Stimulated activated CD4-positive, alpha-beta T cell treated with anti-CD3 and anti-CD28 coated beads, TNF-alpha, amount 100 ng/mL, for 1 hour (primary cell): ENCODE measurements at places on chromosomes 16 and 17.
A peak's percentile ranks its signal among the peaks of the same experiment; 100 is the strongest.

- no peak for DNase-seq
These were observed 23.6 kb upstream of the ABR start for GRCh38 chr17:1203111-1203966.

DNA sequence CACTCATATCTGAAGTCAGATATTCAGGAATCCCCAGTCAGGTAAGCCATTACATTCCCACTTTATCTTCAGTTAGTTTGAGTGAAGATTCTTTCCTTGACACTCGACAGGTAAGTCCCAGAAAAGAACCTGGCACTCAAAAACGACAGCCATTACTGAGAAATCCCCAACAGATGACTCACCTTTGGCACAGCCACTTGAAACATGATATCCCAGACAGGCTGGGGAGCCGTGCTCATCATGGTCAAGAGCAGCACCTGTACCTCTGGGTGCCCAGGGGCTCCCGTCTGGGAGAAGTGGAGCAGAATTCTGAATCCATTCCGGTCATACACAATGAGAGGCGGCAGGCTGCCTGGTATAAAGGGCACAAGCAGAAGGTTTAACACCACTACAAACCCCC is 16.8 kb upstream of the COG7 start:
- DNase-seq: no peak

- no peak for DNase-seq
These were observed 9.8 kb downstream of the RASL10B start for GRCh38 chr17:35740997-35741931.

- no peak for DNase-seq
These were observed 20.5 kb downstream of the CDC42EP4 start for GRCh38 chr17:73291260-73291801.

GRCh38 chr17:57493171-57493570 is 236.8 kb downstream of the MSI2 start:
- no peak for DNase-seq

GRCh38 chr17:81967533-81968395 is 6.8 kb upstream of the NOTUM start:
- DNase-seq: peak; percentile 82

DNA sequence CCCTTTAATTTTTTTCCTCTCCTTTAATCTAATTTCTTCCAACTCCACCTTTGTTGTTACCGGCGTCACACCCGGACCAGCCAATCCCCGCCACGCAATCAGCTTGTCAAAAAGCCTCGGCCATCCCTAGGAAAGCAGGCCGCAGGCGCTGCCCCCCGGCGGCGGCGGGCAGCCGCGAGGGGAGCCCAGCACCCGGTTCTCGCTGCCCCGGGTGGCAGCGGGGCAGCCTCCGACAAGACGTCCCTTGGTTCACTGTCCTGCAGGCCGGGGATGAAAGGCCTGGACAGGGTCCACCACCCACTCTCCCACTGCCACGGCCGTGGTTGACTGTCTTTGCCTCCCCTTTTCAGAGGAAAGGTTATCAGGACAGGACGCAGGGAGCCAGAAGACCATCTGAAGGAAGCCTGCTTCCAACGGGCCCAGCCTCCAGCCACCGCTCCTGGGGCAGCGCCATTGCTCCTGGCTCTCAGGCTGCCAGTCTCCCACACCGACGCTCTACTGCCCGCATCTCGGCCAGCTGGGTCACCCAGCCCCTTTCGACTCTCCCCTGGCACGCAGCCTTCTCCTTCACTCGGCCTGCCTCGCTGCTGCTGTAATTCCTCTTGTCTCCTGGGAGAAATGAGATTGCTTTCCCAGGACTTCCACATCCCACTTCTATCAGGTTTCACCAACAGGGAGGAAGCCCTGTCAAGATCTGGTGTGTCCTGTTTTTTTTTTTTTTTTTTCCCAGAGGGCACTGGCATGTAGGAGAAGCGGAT is 2.8 kb upstream of the UBTF start:
- no peak for DNase-seq

DNA sequence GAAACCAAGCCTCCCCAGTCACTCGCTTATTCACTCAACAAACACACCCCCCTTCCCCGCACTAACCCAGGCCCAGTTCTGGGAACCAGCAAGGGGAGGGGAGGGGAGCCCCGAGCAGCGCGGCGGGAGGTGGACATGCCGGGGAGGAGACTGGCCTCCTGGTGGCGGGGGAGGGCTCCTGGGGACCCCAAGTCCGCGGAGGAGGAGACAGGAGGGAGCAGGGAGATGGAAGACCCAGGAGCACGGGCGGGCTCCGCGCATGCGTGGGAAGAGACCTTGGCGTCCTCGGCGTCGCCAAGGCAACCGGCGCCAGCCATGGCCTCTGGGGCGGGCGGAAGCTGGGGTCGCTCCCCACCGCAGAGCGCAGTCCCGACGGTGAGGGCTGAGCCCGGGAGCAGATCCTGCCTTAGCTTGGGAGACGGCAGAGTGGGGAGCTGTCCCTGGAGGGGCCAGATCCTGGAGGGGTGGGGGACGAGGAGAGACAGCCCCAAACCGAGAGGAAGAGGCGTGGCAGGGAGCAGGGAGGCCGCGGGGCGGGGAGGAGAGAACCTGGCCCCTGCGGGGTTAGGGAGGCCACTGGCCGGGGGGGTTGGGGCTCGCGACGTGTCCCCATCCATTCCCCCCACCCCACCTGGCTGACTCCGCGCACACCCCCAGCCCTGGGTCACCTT is at the start of gene PRR29:
Gene PRR29, plus strand, starts transcription at position 302 of the 671 bp plus-strand sequence. Its CDS starts 14 bp downstream, at position 316.
- DNase-seq: peak; percentile 42

DNA sequence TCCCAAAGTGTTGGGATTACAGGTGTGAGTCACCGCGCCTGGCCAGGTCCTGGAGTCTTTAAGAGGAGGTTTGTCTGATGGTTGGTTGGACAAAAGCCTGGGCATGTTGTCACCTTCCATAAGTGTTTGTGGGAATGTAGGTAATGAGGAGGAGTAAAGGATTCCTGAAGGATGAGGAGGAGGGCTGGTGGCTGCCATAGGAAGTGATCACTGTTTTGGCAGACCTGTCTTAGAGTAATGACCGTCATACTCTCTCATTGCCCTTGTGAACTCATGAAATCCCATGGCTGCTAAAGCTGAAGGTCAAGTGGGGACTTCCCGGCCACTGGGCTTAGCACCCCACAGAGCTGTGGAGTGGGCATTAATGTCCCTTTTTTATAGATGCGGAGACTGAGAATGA is 40.5 kb downstream of the TENT4B start:
- no peak for DNase-seq

DNA sequence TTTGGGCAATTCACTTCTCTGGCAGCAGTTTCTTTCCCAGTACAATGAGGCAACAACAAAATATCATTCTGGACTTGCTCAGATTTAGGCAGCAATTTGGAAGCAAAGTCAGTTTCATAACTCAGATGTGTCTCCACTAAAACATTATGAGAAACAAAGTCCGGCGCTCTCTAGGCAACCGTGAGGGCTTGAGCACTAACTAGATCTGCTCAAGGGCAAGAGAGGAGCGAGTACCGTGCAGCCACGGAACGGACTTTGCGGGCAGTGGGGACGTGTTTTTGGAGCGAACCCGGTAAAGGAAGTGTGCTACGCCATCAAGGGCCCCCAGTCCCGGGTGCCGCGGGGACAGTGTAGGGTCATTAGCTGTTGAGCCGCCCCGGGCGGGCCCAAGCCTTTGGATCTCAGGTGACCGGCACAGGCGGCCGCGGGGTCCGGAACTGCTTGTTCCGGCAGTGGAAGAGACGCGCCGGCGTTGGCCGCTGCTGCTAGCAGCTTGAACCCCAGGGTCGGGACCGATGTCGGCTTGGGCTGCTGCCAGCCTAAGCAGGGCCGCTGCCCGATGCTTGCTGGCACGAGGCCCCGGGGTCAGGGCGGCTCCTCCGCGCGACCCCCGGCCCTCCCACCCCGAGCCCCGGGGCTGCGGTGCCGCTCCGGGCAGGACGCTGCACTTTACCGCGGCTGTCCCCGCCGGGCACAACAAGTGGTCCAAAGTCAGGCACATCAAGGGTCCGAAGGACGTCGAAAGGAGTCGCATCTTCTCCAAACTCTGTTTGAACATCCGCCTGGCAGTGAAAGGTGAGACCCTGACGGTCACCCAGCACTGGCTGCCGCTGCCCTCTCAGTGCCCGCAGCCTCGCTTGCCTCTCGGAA is at the start of gene TACO1:
Gene TACO1, plus strand, starts transcription at position 327 of the 870 bp plus-strand sequence. Its CDS starts 189 bp downstream, at position 516.
- DNase-seq: peak; percentile 75

DNA sequence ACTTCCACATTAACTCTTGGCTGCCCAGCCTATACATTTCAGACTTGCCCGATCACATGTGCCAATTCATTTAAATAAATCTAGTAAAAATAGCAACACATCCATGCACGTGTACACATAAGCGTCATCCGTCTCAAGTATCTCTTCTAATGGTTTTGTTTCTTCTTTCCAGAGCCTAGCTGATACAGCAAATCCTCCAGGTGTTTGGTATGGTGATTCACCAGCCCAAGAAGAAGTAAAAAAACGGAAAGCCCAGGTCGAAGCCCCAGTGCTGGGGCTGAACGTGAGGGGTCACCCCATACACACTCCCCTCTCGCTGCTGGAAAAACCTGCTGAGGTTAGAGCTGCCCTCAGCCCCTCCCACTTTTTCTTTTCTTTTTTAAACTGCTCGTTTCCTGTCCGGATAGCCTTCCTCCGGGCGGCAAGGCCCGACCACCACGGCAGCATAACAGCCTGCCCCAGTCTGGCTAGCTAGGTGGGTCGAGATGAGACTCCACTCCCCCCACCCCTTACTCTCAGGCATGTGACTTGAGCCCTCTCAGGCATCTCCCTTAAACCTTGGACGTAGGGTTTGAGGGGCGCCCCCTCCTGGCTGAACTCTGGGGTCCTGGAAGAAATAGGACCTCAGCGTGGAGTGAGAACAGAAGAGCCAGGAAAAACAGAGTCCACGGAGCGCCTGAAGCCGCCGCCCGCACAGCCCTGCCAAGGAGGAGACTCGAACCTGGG is 13.9 kb upstream of the OR1F1 start:
- DNase-seq: no peak

DNA sequence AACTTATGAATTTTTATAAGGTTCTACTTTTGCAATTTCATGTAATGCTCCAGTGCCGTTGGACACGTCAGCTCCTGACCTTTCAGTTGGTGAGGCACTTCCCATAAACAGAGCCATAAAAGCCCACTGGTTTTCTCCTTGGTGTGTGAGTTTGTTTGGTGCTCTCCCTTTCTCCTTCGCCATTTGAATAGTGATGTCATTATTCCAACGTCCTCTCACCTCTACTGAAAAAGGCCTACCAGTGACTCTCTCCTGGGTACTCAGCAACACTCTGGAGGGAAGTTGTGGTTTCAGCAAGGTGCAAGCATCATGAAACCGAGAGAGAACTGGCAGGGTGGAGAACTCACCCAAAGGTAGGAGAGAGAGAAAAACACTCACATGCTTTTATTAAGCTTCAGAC is 29.6 kb upstream of the HNF1B start:
- DNase-seq: no peak

GRCh38 chr17:68957944-68958343 is 2.8 kb upstream of the ABCA8 start:
- no peak for DNase-seq

DNA sequence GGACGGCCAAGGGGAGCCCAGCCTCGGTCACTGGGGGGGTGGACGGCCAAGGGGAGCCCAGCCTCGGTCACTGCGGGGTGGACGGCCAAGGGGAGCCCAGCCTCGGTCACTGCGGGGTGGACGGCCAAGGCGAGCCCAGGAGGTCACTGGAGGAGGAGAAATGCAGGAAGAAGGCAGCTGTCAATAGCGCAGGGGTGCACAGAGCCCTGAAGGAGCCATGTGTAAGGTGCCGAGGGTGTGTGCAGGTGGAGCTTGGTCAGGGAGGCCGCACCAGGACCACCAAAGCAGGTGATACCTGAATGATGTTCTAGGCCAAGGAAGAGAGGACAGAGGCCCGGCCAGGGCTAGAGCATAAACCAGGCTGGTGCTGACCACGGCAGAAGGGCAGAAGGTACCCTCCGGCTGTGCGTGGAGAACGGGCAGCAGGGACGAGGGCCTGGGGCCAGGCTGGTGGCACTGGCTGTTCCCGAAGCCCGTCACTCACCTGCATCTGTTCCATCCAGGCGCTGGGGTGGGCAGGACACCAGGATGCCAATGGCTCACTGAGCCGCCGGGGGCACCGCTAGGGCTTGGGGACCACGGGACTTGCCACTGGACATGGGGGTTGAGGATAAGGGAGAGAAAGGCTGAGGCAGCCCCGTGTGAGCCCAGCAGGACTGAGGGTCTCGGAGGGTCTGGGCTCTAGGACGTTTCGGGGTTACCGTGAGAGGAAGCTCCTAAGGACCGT is 5.9 kb upstream of the CCDC57 start:
- no peak for DNase-seq

- no peak for DNase-seq
These were observed 3.3 kb upstream of the VAC14 start for GRCh38 chr16:70804153-70804733.

DNA sequence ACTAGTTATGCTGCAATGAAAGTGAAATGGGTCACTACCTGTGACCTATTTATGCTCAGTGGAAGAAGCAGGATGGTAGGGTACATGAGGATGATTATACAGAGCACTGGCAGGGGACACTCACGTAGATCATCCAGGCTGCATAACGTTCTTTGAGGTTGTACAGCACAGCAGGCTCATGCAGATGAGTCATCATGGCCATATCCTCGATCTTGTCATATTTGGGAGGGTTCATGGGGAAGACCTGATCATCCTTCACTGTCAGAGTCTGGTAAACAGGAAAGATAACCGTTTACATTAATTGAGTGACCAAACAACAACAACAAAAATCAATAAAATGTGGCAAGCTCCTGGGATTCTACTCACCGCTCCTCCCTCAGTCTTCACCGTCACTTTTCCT is 2.1 kb downstream of the MYH2 start:
- DNase-seq: no peak

DNA sequence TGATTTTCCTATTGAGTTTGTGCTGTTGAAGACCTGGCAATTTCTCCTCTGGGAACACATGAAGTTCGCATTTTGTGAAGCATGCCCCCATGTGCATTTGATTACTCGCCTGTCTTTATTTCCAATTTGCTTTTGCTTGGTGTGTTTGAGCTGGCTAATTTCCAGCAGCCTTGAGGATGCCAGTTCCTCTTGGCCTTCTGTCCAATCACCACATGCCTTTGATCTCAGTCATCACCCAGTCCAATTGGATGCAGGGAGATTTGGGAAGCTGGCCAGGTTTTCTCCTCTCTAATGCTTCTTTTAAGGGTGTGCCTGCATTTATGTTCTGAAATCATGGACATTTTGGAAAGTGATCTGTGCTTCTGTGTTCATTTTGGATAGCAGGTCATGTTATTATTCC is 3.8 kb upstream of the TMEM100 start:
- no peak for DNase-seq
